ENCODE measurements at places on chromosomes 13 and 19. TPM values are rescaled to one million over a fixed set of nuclear protein-coding genes. Genes with fewer than 3 reads are reported as not detected.

Gene MYO9B
- 39.7 TPM for total RNA-seq

DNA sequence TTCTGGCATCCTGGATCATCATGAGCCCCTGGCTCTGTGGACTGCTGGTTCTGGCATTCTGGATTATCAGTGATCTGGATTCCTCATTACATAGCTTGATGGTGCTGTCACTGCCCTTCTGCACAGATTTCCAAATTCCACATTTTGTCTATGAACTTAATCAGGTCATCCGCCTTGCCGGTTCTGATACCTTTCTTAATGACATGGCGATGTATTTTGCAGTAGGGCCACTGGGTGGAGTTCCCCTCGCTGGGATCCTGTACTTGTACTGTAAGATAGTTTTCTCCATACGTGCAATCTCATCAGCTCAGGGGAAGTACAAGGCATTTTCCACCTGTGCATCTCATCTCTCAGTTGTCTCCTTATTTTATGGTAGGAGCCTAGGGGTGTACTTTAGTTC lies 24.4 kb upstream of the OR7C2 start:
- DNase-seq: no peak

- no peak for DNase-seq
Measured at GRCh38 chr13:64397701-64398100, 2832.4 kb downstream of the PCDH9 start.

DNA sequence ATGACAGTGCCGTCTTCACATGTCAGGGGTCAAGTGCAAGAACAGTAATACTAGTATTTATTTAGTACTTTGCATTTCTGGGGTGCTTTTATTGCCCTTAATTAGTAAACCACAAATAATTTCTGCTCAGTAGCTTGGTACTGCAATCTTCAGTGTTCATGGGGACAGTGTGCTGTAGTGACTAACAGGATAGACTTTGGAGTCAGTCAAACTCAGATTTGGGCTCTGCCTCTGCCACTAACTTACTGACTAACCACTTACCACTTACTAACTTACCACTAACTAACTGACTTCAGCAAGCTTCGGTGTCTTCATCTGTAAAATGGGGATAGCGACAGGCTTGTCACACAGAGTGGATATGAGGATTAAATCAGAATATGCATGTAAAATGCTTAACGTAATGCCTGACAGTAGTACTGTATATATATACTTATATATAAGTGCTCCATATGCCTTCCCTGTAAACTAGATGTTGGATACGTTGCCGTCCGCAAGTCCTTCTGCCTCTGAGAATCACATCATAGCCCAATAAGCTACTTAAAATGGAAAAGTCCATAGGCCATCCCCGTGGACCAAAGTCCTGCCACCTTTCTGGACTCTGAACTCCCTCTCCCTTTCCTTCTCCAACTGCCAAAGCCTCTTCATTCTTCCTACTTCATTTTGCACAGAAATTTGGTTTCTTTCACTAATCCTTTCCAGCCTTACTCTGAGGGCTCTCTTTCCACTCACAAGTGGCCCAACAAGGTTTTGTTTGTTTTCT lies 158.1 kb downstream of the ZIC5 start:
- no peak for DNase-seq

- peak; percentile 88 for DNase-seq
Measured at GRCh38 chr19:1082165-1082927, 12.8 kb downstream of the POLR2E start.

- DNase-seq: no peak
Measured at GRCh38 chr19:11364935-11365334, 9.5 kb upstream of the SWSAP1 start.

DNA sequence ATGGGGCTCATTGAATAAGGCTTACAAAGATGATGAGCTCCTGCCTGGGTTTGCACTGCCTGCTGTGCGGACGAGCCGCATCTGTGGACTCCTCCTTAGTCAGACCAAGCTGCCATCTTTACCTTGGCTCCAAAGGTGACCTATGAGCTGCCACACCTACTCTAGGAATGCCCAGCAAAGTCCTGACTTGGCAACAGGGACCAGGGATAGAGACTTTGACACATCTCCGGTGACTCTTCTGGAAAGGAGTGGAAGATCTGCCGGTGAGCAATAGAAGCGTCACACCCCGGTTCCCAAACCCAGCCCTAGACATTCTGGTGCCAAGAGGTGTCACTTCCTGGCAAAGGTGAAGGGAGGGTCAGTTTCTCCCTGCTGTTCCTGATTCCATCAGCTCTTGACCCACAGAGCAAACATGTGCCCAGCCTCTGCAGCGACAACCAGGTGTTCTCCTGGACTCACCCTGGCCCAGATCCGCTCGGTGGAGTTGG lies 50.2 kb upstream of the GTF3A start:
- DNase-seq: no peak

- no peak for DNase-seq
Measured at GRCh38 chr19:33241530-33242101, 16.0 kb upstream of the SLC7A10 start.
